T-helper 17 cell (primary cell): ENCODE measurements at places on chromosomes 6 and 20.
A peak's percentile ranks its signal among the peaks of the same experiment; 100 is the strongest.

DNA sequence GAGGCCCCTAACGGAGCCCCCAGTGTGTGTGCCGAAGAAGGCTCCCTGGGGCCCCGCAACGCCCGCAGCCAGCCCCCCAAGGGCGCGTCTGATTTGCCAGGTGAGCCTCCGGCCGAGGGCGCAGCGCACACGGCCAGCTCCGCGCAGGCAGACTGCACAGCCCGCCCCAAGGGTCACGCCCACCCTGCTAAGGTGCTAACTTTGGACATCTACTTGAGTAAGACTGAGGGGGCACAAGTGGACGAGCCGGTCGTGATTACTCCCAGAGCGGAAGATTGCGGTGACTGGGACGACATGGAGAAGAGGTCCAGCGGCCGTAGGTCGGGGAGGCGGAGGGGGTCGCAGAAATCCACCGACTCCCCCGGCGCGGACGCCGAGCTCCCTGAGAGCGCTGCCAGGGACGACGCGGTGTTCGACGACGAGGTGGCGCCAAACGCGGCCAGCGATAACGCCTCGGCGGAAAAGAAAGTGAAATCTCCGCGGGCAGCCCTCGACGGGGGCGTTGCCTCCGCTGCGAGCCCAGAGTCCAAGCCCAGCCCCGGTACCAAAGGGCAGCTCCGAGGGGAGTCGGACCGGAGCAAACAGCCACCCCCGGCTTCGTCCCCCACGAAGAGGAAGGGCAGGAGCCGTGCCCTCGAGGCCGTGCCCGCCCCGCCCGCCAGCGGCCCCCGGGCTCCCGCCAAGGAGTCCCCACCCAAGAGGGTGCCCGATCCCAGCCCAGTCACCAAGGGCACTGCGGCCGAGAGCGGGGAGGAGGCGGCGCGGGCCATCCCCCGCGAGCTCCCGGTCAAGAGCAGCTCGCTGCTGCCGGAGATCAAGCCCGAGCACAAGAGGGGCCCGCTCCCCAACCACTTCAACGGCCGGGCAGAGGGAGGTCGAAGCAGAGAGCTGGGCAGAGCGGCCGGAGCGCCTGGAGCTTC is 117.0 kb downstream of the RTN4IP1 start:
- DNase-seq: peak; percentile 74

DNA sequence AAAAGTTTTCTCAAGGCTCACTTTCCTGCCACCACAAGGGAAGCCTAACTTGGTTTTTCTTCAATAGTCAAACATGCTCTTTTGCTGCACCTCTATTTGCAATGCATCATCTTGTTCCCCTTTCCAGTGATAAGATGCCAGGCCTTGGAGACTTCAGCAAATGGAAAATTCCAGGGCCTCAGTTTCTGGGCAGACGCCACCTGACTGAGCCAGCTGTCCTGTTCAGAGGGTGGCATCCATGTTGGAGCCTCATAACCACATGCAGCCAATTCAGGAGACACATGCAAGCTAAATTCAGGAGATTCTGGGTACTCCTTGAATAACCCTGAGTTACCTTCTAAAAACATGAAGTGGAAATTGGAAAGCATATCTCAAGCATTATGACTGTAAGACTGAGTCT is 285.6 kb upstream of the RNF24 start:
- DNase-seq: no peak

- DNase-seq: no peak
Measured at GRCh38 chr20:56607061-56607704, 21.9 kb upstream of the TFAP2C start.

DNA sequence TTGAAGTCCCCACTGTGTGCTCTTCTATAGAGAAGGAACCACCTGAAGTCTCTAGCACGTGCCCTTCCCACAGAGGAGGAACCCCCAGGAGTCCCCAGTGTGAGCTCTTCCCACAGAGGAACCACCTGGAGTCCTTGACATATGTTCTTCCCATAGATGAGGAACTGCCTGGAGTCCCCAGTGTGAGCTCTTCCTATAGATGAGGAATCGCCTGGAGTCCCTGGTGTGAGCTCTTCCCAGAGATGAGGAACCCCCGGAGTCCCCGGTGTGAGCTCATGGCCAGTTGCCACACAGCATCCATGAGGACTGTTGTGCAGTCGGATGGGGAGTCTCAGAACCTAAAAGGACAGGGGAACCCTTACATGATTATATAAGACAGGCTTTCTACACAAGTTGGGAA is 158.1 kb upstream of the THBS2 start:
- DNase-seq: no peak

DNA sequence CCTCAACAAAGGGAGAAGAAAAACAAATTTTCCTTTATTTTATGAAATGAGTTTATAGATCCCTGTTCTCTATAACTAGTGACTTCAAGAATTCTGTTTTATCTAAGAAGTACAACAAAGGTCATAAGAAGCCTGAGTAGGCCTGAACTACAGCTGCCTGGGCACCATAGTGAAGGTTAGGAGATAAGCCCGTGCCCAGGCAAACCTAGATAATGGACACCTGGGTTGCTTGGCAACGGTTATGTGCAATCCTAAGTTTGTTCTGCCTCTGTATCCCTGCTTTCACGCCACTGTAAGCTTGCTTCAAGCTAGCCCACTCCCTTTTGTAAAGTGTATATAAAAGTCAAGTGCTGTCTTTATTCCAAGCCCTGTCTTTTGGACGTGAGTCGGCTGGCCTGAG is 23.2 kb downstream of the SCGN start:
- DNase-seq: no peak

DNA sequence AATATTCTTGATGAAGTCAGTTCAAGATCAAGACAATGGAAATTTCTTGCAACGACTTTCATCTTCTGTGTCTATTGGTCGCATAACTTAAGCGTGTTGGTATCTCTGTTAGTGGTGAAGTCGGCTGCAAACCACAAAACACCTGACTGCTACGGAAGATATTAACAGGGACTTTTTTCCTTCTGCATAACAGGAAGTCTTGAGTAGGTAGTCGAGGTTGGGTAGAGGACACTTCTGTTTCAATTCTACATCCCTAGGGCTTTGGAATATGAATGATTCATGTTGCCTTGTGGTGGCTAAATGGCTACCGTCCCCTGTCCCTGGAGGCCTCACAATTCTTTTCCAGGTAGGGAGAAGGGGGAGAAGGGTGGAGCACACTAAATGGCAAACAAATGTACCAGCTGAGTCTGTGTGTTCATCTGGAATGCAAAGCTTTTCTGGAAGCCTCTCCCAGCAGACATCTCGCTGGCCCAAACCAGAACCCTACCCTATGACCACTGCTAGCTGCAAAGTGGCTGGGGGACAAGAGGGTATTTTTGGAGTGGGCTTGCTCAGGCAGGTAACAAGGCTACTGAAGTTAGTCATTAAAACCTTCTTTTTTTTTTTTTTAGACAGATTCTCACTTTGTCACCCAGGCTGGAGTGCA is 34.6 kb upstream of the NKX2-2 start:
- DNase-seq: peak; percentile 34

DNA sequence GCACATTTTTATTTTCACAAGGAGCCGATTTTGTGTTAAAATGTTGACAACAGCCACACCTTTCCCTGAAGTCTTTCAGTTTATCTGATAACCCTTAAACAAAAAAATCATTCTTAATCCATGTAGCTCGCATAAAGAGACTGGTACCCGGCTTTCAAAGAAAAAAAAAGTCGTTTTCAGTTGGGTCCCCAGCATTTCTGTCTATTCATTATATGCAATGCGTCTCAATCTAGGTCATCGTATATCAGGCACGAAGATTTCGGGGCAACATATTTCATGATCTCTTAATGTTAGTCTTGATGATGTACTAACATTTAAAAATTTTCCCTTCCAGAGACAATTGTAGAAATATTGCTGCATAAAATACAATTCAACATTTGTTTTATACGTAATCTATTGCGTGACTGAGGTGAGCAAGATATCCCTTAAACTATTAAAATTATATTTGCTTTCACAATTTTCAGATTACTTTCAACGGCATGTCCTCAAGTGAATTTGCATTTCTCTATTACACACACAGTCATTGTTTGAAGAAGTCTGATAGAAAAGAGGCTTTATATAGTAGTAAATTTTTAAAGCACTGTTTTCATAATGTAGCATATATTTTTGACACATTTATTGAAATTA is 2.9 kb upstream of the TUBB2B start:
- DNase-seq: no peak

GRCh38 chr6:140828856-140829255 is 1303.9 kb upstream of the GJE1 start:
- no peak for DNase-seq

- DNase-seq: no peak
Measured at GRCh38 chr6:79684876-79685275, 53.7 kb downstream of the SH3BGRL2 start.

DNA sequence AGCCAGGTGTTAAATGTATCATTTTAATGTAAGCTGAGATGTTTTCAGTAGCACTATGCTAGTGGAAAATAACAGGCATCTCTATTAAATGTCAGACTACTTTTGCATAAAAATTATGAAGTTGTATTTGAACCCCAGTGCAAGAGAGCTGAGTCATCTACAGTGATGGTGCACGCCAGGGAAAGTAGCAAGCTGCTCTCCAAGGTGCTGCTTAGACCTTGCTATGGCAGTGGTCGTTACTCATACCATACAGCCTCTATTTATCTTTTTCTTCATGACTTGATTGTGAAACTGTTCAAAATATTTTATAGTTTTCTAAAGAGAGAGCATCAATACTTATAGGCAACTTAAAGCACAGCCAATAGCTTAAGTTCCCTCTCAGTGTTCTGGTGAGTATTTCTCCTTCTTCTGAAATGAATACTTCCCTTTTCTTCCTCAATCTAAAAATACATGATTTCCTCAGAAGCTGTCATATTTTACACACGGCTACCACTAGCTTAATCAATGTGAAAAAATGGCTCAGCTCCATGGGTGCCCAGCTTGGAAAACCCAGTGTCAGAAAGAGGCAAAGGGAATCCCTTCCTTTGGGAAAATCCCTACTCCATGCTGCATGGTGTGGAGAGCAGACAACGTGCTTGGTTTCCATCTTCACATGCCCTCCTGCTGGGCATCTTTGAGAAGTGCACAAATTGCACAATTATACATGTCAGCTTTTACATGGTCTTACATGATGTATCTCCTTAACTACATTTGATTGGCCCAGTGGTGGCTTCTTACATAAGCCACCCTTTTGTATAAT is 105.6 kb downstream of the ELOVL4 start:
- no peak for DNase-seq

DNA sequence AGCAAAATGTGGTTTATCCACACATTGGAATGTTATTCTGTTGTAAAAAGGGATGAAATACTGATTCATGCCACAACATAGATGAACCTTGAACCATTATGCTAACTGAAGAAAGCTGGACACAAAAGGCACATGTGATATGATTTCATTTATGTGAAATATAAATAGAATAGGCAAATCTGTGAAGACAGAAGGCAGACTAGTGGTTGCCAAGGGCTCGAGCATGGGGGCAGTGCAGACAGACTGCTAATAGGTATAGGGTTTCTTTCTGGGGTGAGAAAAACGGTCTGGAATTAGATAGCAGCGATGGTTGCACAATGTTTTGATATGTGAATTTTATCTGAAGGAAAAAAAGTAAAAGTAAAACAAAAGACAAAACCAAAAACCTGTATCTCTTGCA is 54.6 kb upstream of the FNDC1 start:
- no peak for DNase-seq

GRCh38 chr6:143468026-143468425 is 17.4 kb downstream of the PEX3 start:
- no peak for DNase-seq

DNA sequence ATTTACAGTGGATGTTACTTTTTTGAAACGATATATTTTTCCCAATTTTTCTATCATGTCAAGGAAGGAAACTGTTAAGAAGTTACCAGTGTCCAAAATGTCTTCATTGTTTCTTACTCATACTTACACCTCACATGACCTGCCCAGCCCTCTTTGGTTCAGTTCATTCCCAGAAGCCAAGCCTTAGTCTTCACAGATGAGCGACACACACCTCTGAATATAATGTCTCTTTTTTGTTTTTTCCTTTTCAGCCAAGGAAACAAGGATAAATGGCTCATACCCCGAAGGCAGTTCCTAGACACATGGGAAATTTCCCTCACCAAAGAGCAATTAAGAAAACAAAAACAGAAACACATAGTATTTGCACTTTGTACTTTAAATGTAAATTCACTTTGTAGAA is 225.2 kb downstream of the SMOC2 start:
- DNase-seq: no peak

DNA sequence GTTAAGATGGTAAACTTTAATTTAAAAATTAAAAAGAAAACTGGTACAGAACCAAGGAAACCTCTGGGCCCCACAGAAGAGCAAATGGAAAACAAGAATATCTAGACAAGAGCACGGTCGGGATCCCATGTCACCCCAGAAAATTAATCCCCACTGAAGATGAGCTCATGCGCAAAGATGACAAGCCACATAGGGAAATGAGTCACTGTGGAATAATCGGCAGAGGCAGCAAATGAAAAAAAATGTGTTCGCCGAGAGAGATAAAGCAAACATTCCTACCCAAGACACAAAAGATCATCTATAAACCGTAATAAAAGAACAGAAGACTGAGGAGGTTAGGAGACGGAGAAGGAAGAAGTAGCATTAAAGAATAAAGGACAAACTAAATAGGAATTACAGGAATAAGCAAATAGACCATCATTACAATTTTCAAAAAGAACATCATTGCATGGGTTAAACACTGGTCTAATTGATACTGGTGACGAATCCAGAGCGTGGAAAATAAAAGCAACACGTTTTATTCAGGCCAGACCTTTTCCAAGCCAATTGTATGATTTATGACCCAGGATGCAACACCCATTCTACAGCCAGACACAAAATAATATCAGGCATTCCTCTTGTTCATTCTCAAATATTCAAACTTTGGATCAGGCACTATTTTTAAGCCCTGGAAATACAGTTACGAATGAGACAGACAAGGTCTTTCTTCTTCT is 138.0 kb upstream of the ARID1B start:
- no peak for DNase-seq

- DNase-seq: no peak
Measured at GRCh38 chr20:41769592-41770018, 151.4 kb upstream of the CHD6 start.

DNA sequence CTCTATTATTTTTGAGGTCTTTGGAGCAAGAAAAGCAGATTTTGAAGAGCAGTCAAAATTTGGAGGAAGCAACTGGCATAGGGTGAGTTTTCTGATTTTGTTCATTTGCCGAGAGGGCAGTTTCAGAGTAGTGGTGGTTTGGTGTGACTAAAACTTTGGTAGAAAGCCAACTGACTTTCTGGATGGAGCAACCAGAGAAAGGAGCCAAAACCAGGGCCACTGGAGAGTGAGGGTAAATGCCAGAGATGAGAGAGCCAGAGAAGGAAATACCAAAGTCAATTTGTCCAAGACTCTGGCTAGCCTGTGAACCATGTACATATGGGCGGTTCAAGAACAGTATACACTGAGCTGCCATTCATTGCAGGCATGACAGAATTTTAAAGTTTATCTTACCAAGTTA is 40.5 kb upstream of the ZBTB24 start:
- DNase-seq: no peak

- DNase-seq: no peak
Measured at GRCh38 chr6:165895421-165896165, 232.6 kb upstream of the PDE10A start.

GRCh38 chr20:64041040-64041780 is 5.2 kb downstream of the C20orf204 start:
- DNase-seq: no peak
